ENCODE measurements at places on chromosomes 12 and 14. TPM values are rescaled to one million over a fixed set of nuclear protein-coding genes. Genes with fewer than 3 reads are reported as not detected.

GRCh38 chr12:96890331-96890730 is 16.7 kb upstream of the NEDD1 start:
- no peak for DNase-seq

- DNase-seq, result peak; percentile 54
Measured at GRCh38 chr12:132310181-132311040, 19.0 kb downstream of the GALNT9 start.

DNA sequence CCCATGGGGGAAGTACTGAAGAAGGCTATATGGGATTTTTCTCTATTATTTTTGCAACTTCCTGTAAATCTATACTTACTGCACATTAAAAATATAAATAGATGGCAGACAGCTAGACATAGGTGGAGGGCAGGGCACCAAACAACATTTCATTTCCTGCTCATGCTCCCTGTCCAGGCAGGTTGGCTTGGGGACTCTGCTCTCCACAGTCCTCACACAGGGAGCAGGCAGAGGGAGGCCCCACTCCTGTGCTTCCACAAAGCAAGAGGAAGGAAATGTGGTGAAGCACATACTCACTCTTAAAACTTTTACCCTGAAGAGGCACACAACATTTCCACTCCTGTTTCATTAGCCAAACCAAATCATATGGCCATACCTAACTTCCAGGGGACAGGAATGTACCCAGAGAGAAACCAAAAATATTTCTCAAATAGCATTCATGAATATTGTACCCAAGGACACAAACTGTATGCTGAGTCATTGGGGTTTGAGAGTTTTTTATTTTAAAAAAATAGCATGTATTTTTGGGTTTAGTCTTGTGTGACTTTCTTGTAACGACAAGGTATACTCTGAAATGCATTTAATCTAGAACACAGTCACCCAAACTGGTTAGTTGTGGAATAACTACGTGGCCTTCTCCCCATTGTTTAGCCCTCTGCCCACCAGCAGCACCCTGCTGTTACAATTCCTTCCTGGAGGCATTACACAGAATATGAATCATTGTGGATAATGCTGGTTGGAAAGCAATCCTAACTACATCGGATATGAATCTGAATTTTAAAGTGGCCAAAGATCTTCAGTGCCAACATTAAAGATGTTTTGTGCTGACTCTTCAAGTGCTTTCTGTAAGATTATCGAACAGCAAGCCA is 40.9 kb downstream of the RTN1 start:
- DNase-seq, result peak; percentile 61

- no peak for DNase-seq
Measured at GRCh38 chr14:99249389-99249788, 22.6 kb downstream of the BCL11B start.

DNA sequence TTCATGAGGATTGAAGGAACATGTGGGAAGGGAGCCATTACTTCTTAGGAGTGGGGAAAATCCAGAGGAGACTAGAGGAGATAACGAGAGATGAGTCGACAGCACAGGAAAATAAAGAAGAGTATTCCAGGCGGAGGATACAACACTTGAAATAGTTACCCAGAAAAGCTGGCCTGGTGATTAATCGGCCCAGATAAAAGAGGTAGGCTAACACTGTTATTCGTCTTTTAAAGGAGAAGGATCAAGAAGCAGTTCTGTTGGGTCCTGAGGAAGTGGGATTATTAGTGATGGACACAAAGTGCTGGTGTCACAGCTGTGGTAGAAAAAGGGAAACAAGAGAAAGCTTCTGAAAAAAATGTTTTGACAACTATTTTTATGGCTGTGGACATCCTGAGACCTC is 425.3 kb downstream of the ZFP36L1 start:
- no peak for DNase-seq

GRCh38 chr14:48341069-48341468 is 665.7 kb upstream of the MDGA2 start:
- DNase-seq, result no peak

GRCh38 chr12:124152731-124153130 is 142.2 kb upstream of the RFLNA start:
- DNase-seq, result no peak

- no peak for DNase-seq
Measured at GRCh38 chr14:81485372-81485771, 48.3 kb downstream of the SEL1L start.

DNA sequence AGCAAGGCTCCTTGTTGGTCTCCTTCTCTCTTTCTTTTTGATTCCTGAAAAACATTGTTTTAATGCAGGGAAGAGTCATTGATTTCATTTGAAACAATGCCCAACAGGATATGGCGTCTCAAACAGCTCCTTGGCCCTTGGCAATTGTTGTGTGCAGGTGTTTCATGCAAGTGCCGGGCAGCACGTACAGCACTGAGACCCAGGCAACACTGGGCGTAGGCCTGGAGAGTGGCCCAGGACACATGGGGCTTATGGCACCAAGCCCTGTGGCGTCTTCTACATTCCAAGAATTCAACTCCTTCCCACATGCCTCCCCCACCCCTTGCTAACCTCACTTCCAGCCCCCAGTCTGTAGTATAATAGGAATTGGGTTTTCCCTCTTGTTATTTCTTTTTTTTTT is 230.4 kb downstream of the SPTSSA start:
- peak; percentile 69 for DNase-seq

DNA sequence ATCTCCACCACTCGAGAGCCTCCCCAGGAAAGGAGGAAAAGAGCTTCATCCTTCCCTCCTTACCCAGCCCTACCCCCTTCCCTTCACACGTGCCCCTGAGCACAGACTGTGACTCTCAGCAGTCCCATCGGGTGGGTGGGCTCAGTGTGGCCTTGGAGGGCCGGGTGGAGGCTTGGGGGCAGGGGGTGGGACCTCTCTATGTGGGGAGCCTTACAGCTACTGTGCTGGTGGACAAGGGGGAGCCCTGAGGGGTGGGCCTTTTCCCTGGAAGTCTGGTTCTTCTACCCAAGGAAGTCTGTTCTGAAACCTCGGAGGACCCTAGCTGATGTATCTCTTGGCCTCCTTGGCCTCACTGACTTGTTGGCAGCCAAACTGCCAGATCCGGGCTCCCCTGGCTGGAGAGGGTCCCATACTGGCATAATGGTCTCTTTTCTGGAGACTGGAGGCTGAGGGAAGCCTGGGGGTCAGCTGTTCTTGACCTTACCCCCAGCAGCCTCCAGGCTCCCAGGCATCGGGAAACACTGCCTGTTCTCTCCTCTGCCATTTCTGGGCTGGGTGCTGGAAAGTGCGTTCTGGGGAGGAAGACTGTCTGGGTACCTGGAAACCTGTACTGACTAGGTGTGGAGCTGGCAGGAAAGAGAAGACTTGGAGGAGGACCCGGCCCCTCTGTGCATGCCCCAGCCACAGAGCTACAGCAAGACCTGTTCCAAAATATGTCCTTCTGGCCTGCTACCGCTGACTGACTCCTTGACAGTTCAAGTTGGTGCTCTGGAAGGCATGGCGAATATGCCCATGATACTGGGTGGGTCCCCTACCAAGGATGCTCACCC is 7.6 kb downstream of the VASH1 start:
- no peak for DNase-seq

DNA sequence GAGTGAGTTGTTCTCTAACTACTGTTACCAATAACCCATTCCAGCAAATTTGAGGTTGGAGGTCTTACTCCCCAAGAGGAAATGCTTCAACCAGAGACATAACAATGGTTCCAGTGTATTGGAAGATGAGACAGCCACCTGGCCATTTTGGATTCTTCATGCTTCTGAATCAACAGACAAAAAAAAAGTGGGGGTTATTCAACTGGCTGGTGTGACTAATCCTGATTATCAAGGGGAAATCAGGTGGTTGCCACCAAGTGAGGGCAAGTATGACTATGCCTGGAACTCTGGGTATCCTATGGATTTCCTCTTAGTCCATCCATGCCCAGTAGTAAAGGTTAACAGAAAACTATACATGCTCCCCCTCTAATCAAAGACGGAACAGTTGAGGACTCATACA is 29.9 kb upstream of the ZNF641 start:
- no peak for DNase-seq

Gene KRT75
- total RNA-seq, result not detected

Gene NID2
- total RNA-seq, result 93.7 TPM

Gene SAV1
- 46.9 TPM for total RNA-seq

Gene NTN4
- total RNA-seq, result 28.6 TPM

All from fibroblast of lung (primary cell).